ENCODE measurements at places on chromosomes 5 and 9.

GRCh38 chr5:163889369-163889768 is 383.9 kb downstream of the MAT2B start:
- DNase-seq = no peak

- DNase-seq = no peak
Observed at GRCh38 chr5:163544041-163544440, 38.6 kb downstream of the MAT2B start.

- DNase-seq = no peak
Observed at GRCh38 chr5:151066920-151067319, 13.9 kb downstream of the TNIP1 start.

GRCh38 chr9:7976167-7976755 is 176.7 kb upstream of the DMAC1 start:
- DNase-seq = no peak

DNA sequence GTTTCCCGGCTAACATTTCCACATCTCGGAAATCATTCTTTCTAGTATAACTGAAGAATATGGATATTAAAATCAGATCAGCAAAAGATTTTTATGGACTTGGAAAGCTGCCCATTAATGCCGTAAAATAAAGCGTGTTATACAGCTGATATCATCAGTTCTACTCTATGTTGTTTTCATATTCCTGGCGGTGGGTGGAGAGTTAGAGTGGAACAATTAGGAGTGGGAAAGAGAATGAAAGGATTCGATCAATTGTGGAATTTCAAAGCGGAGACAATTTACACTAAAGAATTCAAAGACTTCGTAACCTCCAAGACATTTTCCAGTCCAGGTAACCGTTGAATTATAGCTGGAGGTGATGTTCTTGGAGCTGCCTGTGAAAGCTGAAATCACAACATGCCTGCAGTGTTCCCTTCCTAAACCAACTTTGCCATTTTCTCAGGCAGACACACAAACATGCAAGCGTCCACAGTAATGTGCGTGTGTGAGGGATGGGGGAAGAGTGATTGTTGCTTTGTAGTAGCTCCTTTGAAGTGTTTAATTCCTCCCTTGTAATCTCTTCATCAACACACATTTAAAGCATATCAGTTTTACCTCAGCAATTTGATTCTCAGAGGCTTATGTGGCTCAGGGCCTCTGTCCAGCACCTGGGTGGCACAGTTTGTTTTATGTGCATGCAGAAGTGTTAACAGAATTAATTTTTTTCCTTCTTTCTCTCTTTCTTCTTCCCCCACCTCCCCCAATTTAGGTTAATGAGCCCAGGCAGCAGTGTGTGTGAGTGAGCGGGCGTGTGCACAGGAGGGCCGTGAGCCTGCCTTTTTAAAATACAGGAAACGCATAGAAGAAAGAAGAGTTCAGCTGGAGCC is 544.1 kb downstream of the RAB3C start:
- DNase-seq = no peak

- no peak for DNase-seq
Observed at GRCh38 chr5:20359377-20359776, 371.4 kb upstream of the CDH18 start.

- no peak for DNase-seq
Observed at GRCh38 chr5:107466233-107466769, 204.4 kb downstream of the EFNA5 start.

DNA sequence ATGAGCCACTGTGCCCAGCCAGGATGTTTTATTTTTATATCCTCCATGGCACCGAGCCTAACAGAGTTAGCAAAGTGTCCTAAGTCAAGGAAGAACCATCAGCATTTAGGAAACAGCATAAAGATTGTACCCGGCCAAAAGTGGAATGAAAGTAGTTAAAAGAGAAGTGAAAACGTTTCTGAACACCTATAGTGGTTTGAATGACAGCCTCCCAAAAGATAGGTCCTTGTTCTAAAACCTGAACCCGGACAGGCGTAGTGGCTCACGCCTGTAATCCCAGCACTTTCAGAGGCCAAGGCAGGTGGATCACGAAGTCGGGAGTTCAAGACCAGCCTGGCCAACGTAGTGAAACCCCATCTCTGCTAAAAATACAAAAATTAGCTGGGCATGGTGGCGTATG is 37.4 kb downstream of the ZFAND5 start:
- no peak for DNase-seq
